ENCODE measurements at places on chromosomes 11 and 22.

DNA sequence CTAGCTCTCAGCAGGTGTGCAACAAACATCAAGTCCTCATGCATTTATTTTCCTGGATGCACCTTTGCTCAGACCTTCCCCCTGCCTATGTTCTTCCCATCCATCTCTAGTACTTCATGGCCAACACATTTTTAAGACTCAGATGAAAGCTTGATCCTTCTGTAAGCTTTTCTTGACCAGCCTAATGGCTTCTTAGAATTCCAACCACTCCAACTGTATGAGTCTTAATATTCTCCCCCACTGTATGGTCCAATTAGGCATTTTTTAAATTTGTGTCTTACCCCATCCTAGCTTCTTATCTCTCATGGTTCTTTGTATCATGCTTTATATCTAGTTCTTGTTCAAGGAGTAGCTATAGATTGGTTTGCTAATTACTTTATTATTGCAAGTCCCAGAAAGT, 44.8 kb downstream of the TENM4 start:
- no peak for DNase-seq

DNA sequence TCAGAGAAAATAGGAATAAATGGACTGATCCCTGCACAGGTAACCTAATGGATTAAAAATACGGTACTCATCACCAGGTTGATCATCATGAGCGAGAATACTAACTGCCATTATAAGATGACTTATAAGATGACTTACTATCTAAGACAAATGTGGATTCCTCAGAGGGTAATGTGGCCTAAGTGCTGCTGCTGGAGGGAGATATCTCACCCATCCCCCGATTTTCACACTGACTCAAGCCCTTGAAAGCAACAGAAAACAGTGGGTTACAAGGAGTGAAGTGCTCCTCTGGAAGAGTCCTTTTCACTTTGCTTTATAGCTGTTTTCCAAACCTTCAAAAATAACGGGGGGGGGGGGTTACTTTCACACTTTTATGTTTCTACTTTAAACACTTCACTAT, 920 bp downstream of the TMEM218 start:
- no peak for DNase-seq

DNA sequence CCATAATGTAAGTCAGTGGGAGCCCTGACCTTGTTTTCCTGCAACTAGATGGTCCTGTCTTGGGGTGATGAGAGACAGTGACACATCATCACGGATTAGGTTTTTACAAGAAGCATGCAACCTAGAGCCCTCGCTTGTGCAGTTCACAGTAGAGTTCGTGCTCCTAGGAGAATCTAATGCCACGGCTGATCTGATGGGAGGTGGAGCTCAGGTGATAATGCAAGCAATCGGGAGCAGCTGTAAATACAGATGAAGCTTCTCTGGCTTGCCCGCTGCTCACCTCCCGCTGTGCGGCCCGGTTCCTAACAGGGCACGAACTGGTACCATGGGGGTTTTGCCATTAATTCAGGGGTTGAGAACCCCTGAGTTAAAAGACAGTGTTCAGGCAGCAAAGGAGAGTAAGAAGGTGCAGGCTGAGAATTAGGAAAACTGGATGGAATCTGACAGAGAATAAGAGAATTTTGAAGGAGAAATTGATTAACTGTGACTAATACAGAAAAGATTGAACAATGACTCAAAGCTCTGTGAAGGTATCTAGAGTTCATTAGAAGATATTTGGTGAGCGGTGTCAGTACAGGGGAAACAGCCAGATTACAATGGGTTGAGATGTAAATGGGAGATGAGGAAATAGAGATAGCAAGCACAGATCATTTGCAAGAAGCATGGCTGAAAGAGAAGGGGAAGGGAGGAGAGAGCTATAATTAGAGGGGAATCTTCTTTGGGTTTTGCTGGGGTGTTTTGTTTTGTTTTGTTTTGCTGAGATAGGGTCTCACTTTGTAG, 21.0 kb downstream of the WEE1 start:
- DNase-seq: no peak

DNA sequence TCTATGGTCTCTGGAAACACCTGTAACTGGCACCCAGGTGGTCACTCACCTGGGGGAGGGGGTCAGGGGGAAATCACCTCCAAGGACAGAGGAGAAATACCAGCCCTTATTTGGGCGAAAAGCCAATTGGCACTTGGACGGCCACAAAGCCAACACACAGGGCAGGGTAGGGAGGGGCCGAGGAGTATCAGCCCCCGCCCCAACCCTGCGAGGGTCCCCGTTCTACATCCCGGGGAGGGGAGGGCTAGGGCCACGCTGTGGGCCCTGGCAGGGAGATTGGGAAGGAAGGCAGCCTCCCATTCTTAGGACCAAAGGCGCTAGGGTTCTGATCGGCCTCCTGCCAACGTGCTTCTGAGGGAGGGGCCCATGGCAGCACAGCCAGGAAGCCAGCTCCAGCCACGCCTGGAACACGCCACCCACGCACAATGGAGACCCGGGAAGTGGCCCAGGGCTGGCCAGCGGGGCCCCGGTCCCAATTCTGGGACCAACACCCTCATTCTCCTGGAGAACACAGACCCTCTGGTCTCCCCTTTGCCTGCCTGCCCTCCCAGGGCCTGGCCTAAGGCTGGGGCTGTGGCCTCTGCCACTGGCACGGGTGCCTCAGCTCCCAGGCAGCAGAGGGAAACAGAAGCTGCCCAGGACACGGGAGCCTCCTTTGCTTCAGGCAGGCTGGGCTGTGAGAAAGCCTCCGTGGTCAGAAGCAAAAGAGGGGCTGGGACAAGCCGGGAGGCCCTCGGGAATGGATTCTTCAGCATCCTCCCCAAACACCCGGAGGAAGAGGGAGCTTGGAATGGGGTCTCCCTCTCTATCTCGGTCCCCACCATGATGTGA, 7.4 kb downstream of the CBX6 start:
- no peak for DNase-seq

DNA sequence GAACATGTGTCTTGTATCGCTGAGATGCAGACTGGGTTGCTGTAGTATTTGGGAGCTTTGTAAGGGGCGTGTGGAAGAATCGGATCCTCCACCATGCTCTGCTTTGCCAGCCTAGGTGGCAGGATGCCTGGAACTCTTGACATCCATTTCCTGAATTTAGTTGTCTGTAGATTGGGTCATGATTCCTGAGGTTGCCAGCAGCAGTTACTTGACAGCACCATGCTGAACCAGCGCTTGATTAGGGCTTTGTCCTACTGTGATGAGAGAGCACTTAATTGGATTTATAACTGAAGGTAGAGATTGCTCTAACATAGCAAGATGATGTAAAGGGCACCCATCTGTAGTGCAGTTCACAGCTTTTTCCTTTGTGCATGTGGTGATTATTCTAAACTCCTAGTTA, 75.6 kb upstream of the HORMAD2 start:
- no peak for DNase-seq

GRCh38 chr11:40130427-40130826, 1329.0 kb downstream of the LRRC4C start:
- DNase-seq: no peak

GRCh38 chr11:99781074-99781473, 760.3 kb downstream of the CNTN5 start:
- DNase-seq: no peak

DNA sequence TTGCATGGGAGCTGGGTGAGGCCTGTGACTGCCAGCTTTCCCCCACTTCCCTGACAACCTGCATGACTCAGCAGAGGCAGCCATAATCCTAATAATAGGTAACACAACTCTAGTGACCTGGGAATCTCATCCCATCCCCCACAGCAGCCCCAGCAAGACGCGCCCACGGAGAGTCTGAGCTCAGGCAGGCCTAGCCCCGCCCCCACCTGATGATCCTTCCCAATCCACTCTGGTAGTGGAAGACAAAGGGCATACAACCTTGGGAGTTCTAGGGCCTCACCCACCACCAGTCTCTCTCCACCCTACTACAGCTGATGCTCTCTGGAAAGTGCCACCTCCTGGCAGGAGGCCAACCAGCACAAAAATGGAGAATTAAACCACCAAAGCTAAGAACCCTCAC, 60.3 kb downstream of the CWF19L2 start:
- no peak for DNase-seq

Measured in stimulated activated CD4-positive, alpha-beta T cell treated with anti-CD3 and anti-CD28 coated beads, Interleukin-2, amount 100 ng/mL, for 48 hours (primary cell).